ENCODE measurements at places on chromosomes 7 and 10. TPM values are rescaled to one million over a fixed set of nuclear protein-coding genes. Genes with fewer than 3 reads are reported as not detected.

The EIF3A gene
- 94.2 TPM for total RNA-seq

The FAM171A1 gene
- 15.0 TPM for total RNA-seq

The IRF5 gene
- total RNA-seq: 4.4 TPM

- DNase-seq: peak; percentile 56
Measured at GRCh38 chr10:60910543-60910942, 33.4 kb downstream of the RHOBTB1 start.

DNA sequence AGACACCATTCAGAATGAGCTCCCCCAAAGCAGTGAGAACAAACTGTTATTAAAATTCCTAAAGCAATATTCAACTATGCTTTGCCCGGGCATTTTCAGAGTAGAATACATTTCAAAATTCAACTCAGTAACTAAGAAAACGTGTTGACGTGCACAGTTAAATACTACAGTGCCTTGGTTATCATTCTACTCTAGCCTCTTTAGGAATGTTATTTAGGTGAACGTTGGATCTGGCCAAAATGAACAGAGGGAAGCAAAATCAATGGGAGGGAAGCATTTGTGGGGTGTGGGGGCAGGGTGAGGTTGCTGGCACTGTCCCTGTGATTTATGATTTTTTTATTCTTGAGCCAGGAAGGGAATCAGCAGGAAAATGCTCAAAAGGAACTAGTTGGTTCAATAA, 27.5 kb downstream of the RSU1 start:
- DNase-seq: no peak

DNA sequence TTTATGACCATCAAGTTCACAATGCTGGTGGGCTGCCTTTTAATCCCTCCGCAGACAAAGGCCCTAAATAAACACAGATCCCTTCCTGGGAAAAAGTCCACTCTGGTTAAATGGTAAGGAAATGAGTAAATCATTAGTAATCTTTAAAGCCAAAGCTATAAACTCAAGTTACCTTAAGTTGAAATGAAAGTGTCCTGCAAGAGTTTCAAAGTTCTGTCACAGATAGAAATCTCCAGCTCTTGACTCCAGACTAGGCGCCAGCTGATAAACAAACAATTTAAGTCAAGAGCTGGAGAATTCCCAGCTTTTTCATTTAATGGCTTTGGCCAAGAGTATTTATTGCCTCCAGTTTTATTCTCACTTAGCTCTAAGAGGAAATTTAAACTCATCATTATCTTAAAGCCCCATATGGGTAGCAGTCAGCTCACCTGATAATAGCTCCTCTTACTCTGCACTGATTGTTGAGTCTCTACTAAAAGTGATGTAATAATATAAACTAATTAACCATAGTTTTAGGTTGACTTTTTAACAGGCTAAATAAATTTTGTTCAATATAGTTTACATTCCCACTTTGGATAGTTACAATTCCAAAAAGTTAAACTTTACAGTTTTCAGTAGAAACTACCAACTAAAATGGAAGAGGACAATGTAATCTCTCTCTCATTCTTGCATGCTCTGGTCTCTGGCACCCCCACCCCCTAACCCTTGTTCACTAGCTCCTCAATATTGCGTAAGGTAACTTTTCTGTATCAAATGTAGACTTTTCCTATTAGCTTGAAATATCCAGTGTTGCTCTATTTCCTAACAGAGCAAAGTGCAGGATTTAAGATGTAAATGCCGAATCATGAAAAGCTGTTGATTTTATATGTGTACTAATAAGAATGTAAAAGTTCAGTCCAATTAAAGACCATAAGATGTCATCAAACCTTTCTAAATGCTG, 56.1 kb downstream of the HIBADH start:
- DNase-seq: no peak

DNA sequence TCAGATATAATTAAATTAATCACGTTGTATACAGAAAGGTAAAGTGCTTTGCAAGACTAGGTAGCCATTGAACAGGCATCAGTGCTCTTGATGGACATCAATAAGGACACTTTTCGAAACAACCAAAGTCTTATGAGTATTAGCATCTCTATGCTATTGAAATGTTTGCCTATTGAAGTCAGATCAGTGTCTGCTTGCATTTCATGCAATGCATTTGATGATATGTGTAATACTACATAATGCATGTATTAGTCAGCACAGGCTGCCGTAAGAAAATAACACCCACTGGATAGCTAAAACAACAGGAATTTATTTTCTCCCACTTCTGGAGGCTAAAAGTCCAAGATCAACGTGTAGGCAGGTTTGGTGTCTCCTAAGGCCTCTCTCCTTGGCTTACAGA, 209.3 kb upstream of the PLXDC2 start:
- no peak for DNase-seq

DNA sequence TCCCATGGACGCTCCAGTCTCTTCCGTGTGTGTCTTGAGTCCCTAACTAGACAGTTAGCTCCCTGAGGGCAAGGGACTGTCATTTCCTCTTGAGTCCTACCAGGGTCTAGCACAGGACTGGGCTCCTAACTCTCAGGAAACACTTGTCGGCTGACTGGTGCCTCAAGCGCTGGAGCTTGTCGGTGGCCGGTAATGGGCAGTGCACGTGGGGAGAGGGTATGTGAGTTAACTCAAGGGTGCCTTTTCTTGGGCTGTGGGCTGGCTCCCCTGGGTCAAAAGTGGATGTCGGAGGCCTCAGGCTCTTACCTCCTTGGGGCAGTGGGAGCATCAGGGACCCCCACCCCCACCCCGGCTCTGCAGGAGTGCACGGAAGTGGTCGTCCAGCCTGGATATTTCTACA, 32.9 kb downstream of the ZNF775 start:
- no peak for DNase-seq

All from right cardiac atrium (tissue), 5 donors.